CD4-positive, alpha-beta T cell treated with Interleukin-15 for 4 hours (primary cell): ENCODE measurements at places on chromosomes 2 and 18.
A peak's percentile ranks its signal among the peaks of the same experiment; 100 is the strongest.

- no peak for DNase-seq
Observed at GRCh38 chr18:44967599-44967998, 286.9 kb downstream of the SETBP1 start.

- no peak for DNase-seq
Observed at GRCh38 chr2:20565623-20566236, 85.2 kb downstream of the HS1BP3 start.

- DNase-seq = peak; percentile 39
Observed at GRCh38 chr2:234492717-234493485, 4.0 kb downstream of the ARL4C start.

- DNase-seq = no peak
Observed at GRCh38 chr2:237542001-237542704, 24.2 kb upstream of the PRLH start.

DNA sequence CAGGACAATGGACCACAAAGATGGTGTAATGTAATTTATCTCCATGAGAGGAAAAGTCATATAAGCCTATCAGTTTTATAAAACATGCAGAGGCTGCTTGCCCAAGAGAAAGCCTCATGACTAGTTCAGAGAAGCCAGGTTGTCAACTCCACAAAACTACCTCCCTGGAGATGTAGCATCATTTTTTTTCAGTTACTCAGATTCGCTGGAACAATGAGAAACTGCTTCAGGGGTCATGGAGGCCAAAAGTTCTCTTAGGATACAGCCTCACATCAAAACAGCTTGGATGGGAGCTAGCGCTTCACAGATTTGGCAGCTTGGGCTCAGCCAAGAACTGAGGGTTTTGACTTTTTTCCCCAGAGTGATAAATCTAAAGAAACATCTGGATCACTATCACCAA, 263.5 kb downstream of the INSIG2 start:
- no peak for DNase-seq

DNA sequence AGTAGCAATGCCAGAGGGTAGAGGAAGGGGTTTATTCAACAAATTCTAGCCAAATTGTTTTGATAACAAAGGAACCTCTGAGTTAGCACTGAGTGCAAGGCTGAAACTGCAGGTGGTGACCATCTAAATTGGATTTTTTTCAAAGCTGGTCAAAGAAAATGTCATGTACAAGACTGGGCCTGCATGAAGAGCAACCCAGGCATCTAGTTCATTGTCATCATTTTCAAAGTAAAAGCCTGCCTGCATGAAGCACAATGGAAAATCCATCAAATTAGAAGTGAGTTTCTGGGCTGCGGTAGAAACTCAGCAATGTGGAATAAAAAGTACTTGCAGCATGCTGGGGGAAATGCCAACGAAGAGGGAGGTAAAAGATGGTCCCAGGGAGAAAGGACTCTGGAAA, 80.8 kb upstream of the PPP1CB start:
- DNase-seq = no peak

- no peak for DNase-seq
Observed at GRCh38 chr18:67608615-67609273, 92.2 kb upstream of the DSEL start.

DNA sequence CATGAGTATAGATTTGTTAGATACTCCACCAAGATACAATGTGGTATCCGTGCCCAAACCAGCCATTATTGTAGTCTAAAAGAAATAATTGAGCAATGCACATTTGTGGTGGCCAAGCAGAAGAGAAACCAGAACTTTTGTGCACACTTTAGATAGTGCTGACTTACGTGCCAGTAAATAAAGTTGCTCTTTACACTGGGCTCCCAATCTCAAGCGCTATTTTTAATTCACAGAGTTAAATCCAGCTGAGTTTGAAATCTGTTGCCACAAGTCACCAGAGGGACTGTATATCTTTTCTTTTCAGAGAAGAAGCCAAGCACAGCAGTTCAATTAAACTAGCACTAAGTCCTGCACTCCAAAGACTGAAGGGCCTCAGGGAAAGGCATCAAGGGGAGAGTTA, 680.4 kb downstream of the TDRD15 start:
- no peak for DNase-seq

DNA sequence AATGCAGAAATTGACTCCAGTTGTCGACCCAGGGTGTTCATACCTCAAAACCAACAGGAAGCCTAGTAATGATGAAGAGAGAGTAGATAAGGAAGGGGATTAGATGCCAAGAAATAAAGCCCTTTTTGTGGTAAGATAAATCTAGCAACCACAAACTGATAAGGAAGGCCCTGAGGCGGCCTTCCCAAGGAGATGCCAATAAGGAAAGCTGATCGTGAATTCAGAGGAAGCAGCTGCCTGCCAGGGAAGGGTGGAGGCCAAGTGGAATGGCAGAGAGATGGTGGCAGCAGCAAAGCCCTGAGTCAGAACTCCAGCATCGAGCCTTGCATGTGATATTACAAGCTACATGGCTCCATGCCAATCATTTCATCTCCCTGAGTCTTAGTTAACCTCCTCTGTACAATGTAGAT, 126.3 kb downstream of the IRS1 start:
- DNase-seq = no peak

- no peak for DNase-seq
Observed at GRCh38 chr18:57754577-57755338, 48.4 kb downstream of the ATP8B1 start.
